ENCODE measurements at places on chromosomes 1 and 21.

GRCh38 chr1:84031802-84032327, 32.9 kb upstream of the TTLL7 start:
- no peak for DNase-seq

DNA sequence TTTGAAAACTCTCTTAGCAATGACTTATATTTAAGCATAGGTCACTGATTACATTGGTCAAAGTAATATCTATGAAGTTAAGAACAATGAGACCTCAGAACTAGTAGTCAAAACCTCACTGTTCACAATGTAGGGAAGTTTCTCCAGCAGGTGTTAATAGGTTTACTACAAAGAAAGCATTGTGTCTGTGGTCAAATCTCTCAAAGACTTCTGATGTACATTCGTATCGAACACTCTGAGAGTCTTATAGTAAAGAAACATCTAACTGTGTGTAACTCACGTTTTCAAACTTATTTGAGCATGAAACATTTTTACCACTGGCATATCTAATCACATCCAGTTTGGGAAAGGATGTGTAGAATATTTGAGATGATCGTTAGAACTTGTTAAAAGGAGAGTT, 76.0 kb downstream of the MAP3K7CL start:
- no peak for DNase-seq

DNA sequence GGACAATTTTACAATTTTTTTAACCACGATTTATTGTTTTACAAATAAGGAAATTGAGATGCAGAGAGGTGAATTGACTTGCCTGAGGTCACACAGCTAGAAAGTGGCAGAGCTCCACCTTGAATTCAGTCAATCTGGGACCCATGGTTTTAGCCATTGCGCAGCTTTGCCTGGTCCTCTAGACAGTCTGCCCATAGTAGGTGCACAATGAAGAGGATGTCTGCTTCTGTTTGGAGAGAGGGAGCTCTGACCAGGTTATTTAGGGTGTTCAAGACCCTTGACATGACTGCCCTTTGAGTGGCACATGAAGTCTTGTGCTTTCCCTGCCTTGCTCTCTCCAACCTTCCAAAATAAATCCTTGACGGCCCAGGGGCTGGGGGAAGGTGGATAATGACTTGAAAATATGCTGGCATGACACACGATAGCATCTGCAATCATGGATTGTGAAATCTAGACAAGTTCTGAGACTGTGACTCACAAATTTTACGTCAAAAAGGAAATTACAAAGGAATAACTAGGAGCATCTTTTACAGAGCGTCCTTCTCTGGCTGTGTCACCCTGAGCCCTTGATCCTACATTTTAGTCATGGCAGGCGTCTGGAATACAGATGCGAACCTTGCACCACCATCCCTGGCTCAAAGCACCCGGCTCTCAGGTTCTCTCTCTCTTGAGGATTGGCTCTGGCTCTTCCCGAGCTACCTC, 26.2 kb upstream of the ID3 start:
- DNase-seq, result no peak

GRCh38 chr1:78586572-78586971, 33.7 kb upstream of the IFI44L start:
- DNase-seq, result no peak

GRCh38 chr1:178941261-178941689, 70.4 kb upstream of the ANGPTL1 start:
- no peak for DNase-seq

DNA sequence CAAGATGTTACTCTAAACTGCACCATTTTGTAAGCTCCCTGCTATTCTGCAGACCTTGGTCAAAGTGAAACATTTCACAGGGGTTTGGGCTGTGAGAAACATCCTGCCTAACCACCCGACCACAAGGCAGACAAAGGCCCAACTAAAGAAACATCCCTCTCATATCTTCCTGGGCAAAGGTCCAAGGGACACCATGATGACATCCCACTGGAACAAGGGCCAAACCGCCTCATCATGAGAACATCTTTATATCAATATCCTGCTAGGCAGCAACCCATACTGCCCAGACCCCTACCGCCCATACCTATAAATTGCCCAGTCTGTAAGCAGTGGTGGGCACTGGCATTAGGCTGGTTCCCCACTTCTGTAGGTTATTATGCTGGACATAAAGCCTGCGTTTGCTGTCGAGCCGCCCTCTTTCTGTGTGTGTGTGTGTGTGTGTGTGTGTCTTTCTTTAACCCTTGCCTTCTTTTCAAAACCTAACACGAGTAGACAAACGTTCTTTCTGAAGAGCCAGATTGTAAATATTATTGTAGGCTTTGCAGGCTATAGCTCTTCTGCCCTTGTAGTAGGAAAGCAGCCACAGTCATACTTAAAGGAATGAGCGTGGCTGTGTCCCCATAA, 1.0 kb upstream of the PPIE start:
- no peak for DNase-seq

Measured in stimulated activated CD4-positive, alpha-beta T cell treated with anti-CD3 and anti-CD28 coated beads, TNF-alpha, amount 100 ng/mL, for 48 hours (primary cell).